Uterus (tissue), 4 donors: ENCODE measurements at places on chromosomes 11 and 22. TPM values are rescaled to one million over a fixed set of nuclear protein-coding genes. Genes with fewer than 3 reads are reported as not detected.

Gene HEPACAM
- total RNA-seq: not detected

Gene PRR5L
- total RNA-seq: 40.3 TPM

Gene DMC1
- total RNA-seq: 5.2 TPM

Gene CASP5
- not detected for total RNA-seq

Gene GRM5
- total RNA-seq: 2.2 TPM

Gene MAPK8IP1
- 15.1 TPM for total RNA-seq

Gene KRTAP5-5
- not detected for total RNA-seq

Gene TUB
- total RNA-seq: 53.9 TPM

Gene HBB
- 340 TPM for total RNA-seq

Gene DNAJC24
- total RNA-seq: 23.2 TPM

Gene ADAMTS8
- total RNA-seq: 7.3 TPM

Gene KRTAP5-1
- total RNA-seq: not detected

Gene RGL4
- total RNA-seq: not detected

Gene MUC2
- total RNA-seq: 0.26 TPM

Gene OR2D2
- total RNA-seq: not detected
